ENCODE measurements at places on chromosomes 13 and 19.

DNA sequence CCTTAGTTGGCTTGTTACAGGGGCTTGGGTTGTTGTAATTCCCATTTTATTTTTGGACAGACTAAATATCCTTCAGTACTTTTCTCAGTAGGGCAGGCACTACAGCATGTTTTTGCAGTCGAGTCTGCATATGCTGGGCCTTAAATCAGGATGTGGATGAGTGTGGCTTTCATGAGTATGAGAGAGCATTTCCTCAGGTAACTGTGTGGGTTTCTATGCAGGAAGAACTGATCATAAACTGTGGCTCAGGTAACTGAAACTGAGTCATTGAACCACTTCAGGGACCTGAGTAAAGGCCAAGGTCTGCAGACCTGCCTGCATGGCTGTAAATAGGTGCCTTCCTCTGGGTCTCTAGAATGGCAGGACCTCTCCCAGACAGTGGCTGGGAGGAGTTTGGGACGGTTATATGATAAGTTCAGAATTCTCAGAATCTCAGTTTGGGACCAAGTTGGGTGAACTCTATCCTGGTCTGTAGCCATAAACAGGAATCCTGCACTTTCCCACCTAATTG is 112.1 kb downstream of the ZNF737 start:
- DNase-seq, result no peak

DNA sequence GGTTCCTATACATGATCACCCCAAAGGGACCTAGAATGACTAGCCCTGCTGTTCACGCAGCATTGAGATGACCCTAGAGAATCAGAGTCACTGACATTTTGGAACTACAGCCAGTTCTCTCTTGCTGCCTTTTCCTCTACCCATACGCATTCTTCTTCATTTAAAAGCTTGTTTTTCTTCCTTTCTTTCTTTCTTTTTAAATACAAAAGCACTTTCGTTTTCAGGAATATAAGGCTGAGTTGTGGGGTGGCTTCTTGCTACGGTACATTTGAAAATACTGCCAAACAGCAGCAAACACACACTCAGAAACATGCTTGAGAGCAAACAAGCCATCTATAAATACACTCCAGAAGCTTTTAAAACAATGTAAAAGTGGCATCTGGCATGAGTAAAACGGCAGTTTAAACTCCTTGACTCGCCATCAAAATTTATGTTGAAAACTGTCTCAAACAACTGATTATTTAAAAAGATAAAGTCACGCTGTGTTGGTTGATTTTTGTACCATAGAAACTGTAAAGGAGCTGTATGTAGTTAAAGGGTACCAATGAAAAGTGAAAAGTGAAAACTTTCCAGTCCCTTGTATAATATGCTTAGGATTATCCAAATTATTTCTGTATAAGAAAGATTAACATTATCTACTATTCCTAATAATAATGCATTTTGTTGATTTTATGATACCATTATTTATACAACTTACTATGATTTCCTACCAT is 95.6 kb downstream of the PCDH9 start:
- no peak for DNase-seq

GRCh38 chr19:32646556-32646955 is 28.4 kb downstream of the ANKRD27 start:
- no peak for DNase-seq

DNA sequence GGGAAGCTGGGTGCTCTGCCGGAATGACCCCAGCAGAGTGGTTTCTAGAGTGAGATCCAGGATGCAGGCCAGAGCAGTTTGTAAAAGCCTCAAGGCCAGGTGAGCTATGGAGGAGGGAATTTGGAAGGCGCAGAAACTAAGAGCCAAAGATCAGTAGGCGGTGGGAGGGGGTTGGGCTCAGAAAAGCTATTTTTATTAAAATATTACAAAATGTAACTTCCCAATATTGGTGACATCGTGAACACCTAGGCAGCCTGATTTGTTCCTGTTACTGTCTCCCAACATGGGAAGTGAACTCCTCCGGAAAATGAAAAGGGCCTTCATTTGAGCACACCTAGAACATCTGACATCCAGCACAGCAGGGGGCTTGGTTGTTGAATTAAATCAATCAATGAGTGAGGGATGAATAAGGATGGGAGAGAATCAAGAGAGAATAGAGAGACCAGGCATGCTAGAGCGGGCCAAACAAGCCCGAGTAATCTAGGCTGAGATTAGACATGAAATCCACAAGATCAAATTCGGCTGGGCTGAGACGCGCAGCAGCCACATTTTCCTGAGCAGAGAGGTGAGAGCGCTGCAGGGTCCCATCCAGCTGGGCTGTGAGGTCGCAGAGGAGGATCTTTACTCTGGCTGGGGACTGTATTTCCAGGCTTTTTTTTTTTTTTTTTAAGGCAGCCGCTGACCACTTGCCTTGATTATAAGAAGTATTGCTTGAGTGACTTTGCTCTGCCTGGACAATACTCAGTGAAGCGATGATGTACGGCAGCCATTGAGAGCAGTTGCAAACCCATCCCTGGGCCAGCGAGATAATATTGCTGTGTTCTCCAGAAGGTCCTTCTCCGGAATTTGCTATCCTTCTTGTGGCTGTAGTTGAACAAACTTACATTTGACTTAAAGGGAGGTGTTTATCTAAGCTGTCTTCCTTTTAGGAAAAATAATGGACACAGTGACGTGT is 178.0 kb upstream of the KL start:
- DNase-seq, result no peak

DNA sequence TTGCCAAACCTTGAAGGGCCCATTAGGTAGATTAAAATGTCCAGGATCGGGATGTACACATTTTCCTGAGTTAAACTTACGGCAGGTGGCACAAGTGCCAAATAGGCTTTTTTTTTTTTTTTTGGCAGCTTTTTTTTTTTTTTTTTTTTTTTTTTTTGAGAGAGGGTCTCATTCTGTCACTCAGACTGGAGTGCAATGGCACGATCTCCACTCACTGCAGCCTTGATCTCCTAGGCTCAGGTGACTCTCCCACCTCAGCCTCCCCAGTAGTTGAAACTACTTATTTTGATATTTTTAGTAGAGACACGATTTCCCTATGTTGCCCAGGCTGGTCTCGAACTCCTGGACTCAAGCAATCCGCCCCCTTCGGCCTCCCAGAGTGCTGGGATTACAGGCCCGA is 9.0 kb downstream of the IRGC start:
- DNase-seq, result no peak

GRCh38 chr13:113582841-113583631 is 1.5 kb upstream of the TFDP1 start:
- no peak for DNase-seq

DNA sequence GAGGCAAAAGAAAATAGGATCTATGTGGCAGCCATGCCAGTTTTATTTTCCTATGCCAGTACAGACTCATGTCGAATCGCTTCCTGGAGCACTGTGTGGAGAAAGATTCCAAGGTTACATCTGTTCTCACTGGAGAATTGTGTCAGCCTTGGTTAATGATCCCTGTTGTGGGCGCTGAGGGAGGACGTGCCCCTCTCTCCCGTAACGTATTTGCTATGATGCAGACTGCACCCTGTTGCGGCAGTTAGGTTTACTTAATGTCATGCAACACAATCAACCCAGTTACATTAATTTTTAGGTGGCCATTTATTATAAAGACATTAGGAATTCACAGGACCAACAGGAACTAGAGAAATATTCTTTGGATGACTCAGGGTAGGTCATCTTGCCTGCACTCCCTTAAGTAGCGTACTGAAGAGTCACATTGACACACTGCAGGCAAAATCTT is 892.9 kb downstream of the EFNB2 start:
- no peak for DNase-seq

DNA sequence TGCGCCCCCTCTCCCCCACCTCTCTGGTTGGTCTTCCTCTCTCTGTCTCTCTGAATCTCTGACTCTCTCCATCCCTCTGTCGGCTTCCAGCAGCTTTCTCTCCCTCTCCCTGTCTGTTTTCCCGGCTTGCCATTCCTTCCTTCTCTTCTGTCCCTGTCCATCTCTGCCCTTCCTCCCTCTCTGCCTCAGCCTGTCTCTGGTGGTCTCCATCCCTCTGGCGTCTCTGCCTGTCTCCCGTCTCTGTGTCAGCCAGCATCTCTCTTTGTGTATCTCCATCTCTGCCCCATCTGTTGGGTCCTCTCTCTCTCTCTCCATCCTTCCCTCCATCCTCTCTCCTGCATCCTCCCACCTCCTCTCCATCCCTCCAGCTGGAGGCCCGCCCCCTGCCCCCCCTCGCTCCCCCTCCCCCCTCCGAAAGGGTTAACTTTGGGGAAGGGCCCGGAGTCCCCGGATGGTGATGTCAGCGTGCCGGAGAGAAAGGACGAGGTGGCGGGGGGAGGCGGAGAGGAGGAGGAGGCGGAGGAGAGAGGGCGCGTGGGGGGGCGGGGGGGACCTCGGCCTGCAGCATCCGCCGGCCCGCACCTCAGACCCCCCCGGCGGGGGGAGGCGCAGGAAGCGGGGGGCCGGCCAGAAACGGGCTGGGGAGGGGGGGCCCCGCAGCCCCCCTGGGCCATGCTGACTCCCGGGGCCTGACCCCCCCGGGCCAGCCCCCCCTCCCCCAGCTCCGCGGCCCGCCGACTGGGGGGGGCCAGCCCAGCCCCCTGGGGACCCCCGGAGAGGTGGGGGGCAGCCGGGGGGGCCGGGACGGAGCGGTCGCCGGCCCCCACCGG is at the start of gene BRSK1:
BRSK1 (plus strand) TSS at position 450 of the 830 bp plus-strand sequence. CDS start 446 bp downstream, outside the sequence.
- no peak for DNase-seq

DNA sequence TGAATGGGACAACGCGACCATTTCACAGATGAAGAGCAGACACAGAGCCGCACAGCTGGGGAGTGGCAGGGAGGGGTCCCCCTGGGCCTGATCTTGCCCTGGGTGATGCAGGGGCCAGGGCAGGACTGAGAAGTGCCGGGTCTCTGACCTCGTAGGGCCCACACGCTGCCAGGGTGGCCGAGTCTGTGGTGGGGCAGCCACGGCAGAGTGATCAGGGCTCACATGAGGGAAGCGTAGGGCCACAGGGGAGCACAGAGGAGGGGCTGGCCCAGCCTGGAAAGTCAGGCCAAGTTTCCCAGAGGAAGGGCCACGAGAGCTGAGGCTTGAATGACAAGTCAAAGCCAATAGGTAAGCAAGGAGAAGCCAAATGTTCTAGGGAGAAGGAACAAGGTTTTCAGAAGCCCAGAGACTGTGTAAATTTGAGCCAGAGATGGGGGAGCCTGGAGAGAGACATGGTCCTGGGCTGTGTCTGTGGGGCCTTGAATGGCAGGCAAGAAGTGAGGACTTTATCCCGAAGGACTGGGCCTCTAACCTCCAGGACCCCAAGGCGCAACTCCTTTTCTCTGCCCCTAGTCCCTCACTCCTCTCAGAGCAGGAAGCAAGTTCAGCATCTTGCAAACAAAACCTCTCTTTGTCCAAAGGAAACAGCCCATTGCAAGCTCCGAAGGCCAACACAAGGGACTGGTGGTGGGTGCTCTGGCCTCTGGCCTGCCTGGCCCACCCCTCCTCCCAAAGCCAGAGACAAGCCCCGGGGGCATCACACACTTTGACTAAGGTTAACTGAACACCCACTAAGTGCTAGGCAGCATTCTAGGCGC is 31.7 kb upstream of the FXYD3 start:
- DNase-seq, result no peak

GRCh38 chr19:56066152-56067023 is 54.7 kb downstream of the ZNF787 start:
- DNase-seq, result no peak
